ENCODE measurements at places on chromosomes 5 and 9.

DNA sequence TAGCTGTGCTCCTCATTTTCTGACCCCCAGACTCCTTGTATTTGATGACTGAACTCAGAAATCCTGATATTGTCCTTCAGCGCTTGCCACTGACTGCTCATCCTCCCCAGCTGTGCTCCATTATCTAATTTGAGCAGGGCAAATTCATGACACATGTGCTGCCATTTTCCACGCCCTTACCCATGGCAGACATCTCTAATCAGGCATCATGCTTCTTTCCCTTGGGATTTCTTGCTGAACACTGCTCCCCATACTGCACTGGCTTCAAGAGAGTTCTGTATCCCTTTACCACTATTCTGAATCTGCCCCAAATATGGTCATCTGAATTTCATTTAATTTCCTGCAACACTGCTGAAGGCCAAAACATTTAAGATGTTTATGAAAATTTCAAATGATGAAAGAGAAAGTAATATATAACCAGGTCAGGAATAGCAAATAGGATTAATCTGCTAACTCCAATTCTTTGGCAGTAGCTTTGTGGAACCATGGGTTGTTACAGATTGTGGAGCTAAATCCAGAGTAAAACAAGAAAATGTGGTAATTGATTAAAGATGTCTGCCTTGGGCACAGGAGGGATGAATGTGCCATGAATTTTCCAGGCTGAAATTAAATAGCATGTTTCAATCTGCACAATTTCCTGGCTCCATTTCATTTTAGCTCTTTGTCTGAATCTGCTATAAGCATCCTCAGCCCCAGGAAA, 93.6 kb downstream of the CYFIP2 start:
- no peak for DNase-seq

DNA sequence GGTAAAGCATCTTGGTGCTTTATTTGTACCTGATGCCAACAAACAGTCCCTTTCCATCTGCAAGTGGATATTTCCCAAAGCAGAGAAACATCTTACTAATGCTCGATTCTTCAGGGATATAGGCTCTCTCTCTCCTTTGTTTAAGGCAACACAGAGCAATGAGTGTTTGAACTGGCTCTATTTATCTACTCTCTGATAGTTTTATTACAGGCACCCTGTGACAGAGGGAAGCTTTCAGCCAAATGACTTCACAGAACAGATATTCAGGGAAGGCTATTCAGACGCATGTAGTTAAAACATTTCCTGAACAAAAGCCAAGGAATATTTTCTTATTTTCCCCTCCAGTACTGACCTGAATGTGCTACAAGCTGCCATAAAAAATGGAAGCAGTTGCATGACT, 141.8 kb downstream of the YIPF5 start:
- no peak for DNase-seq

GRCh38 chr5:39947657-39948056, 522.9 kb upstream of the DAB2 start:
- DNase-seq, result no peak

- DNase-seq, result peak; percentile 47
Observed at GRCh38 chr9:97237951-97238889, 69.2 kb upstream of the CCDC180 start.

GRCh38 chr5:100505984-100506670, 29.0 kb upstream of the FAM174A start:
- no peak for DNase-seq

- DNase-seq, result no peak
Observed at GRCh38 chr9:123561046-123561445, 205.0 kb downstream of the CRB2 start.

- peak; percentile 14 for DNase-seq
Observed at GRCh38 chr9:123820139-123820538, 109.8 kb downstream of the DENND1A start.

DNA sequence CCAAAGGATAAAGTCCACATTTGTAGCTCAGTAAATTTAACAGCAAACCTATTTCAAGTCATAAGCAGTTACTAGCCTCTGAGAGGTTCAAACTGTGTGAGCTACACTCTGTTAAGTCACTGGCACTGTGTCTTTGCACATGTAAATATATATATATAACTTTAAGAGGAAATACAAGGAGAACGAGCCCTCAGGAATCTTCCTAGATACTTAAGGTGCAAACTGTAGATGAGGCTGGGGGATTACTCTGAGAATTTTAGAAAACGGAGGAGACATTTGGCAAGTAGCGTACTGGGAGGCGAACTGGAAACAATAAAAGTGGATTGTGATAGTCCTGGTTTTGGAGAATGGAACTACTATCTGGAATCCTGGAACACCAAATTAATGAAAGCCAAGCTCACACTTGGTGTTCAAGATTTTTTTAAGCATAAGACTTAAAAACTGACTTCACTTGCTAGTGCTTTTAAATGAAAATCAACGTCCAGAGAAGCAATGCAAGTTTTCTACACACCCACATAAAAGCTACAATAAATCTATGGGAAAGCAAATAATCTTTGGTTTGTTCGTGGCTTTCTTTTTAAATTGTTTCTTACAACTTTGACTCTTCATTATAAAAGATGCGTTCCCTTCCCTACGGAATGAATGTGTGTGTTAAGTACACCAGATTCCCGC, 1057.0 kb upstream of the DMAC1 start:
- no peak for DNase-seq
